ENCODE measurements at places on chromosomes 1 and 21. TPM values are rescaled to one million over a fixed set of nuclear protein-coding genes. Genes with fewer than 3 reads are reported as not detected.
A peak's percentile ranks its signal among the peaks of the same experiment; 100 is the strongest.

DNA sequence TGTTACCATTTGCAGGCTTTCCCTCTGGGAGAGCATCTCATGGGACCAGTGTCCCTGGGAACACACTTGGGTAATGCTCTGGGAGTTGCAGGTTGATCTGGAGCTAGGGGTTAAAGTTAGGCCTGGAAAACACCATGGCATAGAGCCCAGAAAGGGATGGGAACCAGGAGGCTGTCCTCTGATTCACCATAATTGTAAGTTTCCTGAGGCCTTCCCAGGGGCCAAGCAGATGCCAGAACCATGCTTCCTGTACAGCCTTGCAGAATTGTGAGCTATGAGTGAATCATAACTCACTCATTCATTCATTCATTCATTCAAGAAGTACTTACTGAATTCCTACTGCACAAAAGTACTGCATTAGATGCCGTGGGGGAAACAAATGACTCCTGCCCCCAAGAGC, 50.0 kb downstream of the LACTBL1 start:
- no peak for DNase-seq
- no peaks in the 10 kb centered on the region for H3K4me1 ChIP-seq
- H3K4me3 ChIP-seq = no peak overlapping the region
- H3K27ac ChIP-seq = no peak overlapping the region
- H3K27me3 ChIP-seq = no peaks in the 10 kb centered on the region

DNA sequence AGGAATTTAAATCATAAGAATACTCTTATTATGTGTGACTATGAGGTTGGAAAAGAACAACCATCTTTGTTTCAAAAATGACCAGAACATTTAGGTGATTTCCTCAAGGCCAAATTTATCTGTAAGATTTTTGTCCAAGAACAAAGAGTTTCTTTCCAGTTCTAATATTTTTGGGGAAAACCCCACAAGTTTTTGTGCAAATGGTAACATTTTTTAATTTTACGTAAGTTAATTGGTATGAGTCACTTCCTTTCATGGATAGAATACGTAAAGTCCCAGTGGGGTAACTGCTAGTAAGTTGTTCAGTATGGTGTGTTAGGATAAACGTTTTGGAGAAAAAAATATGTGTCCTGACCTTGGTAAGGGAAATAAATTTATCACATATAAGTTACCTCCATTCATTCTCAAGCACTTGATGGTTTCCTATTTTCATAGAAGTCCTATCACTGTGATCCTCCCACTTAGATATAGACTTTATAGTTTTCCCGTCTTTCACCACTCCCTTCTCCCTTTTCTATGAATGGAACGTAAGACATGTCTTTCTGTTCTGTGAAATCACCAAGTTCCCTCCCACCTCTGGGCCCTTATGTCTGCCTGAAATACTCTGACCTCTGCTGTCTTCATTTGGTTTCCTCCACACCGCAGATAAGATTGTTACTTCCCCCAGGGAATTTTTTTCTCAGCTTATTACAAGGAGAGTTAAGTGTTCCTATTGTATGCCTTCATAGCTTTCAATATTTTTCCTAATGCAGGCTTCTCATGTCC, 34.9 kb upstream of the TSNAX start:
- H3K36me3 ChIP-seq = no peaks in the 10 kb centered on the region
- H3K27me3 ChIP-seq = no peaks in the 10 kb centered on the region
- no peak overlapping the region for H3K27ac ChIP-seq
- H3K4me3 ChIP-seq = no peak overlapping the region
- DNase-seq = no peak
- no peaks in the 10 kb centered on the region for H3K4me1 ChIP-seq

GRCh38 chr1:201786824-201787223, 42.1 kb upstream of the IPO9 start:
- H3K27ac ChIP-seq = no peak overlapping the region
- no peak for DNase-seq
- H3K4me1 ChIP-seq = no peaks in the 10 kb centered on the region
- peaks cover 11% of the 10 kb centered on the region for H3K36me3 ChIP-seq

GRCh38 chr1:207748737-207749528, 2.9 kb upstream of the CD46 start:
- H3K27me3 ChIP-seq = no peaks in the 10 kb centered on the region
- H3K27ac ChIP-seq = no peak overlapping the region
- H3K4me3 ChIP-seq = no peak overlapping the region
- DNase-seq = no peak
- peaks cover 29% of the 10 kb centered on the region for H3K4me1 ChIP-seq

- H3K36me3 ChIP-seq = no peaks in the 10 kb centered on the region
- H3K27me3 ChIP-seq = no peaks in the 10 kb centered on the region
- H3K27ac ChIP-seq = peak overlapping the region; percentile 67
- peak overlapping the region; percentile 50 for H3K4me3 ChIP-seq
Measured at GRCh38 chr1:98662356-98662670, 792 bp downstream of the SNX7 start.

- H3K36me3 ChIP-seq = no peaks in the 10 kb centered on the region
- no peaks in the 10 kb centered on the region for H3K27me3 ChIP-seq
- H3K4me1 ChIP-seq = no peaks in the 10 kb centered on the region
Measured at GRCh38 chr1:235582130-235582529, 67.5 kb downstream of the GNG4 start.

DNA sequence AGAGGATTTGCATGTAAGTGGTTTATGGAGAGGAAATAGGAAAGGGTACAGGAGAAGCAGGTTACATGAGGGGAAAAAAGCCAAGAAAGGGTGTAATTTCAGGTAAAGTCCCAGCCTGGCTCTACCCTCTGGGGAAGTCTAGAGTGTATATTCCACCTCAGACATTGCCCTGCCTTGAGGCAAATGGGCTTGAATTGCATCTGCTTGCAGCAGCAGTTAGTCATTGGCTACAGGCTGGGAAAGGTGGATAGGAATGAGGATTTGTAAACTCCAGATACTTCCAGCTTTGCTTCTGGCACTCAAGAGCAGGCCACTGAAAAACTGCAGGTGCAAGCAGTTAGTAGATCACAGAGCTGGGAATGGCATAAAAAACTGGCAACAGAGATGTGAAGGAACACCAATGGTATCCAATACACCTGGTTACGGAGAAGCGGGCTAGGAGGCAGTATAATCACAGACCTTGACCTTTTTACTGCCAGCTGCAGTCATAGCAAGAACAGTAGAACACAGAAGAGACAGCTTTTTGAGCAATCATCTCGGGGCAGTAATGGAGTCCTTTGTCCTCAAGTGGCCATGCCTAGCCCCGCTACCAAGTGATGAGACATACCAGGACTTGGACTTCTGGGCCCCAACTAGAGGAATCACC, 226.9 kb upstream of the NRIP1 start:
- no peaks in the 10 kb centered on the region for H3K36me3 ChIP-seq
- H3K4me1 ChIP-seq = no peaks in the 10 kb centered on the region

DNA sequence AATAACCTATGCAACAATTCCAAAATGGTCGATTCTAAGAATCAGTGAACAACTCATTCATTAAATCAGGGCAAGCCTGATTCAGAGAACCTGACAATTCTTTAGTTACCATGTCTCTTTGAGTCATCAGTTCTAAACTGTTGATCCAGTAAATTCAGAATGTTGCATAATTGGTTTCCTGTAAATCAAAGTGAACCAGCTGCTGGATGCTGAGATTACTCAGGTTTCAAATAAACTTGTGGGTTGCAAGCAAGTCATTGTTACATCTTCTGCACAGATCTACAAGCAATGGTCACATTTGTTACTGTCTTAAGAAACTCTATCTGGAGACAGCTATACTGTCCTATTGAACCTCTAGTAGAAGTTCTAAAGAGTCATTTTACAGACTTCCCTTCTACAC, 16.5 kb downstream of the PLA2G2D start:
- H3K27ac ChIP-seq = no peak overlapping the region
- H3K4me3 ChIP-seq = no peak overlapping the region
- H3K4me1 ChIP-seq = no peaks in the 10 kb centered on the region
- no peak for DNase-seq
- no peaks in the 10 kb centered on the region for H3K36me3 ChIP-seq
- H3K27me3 ChIP-seq = no peaks in the 10 kb centered on the region

- DNase-seq = no peak
- no peak overlapping the region for H3K4me3 ChIP-seq
- H3K27me3 ChIP-seq = peaks cover 19% of the 10 kb centered on the region
- H3K4me1 ChIP-seq = peaks cover 4% of the 10 kb centered on the region
- H3K36me3 ChIP-seq = no peaks in the 10 kb centered on the region
Measured at GRCh38 chr1:228007801-228008341, 1.1 kb downstream of the WNT3A start.

DNA sequence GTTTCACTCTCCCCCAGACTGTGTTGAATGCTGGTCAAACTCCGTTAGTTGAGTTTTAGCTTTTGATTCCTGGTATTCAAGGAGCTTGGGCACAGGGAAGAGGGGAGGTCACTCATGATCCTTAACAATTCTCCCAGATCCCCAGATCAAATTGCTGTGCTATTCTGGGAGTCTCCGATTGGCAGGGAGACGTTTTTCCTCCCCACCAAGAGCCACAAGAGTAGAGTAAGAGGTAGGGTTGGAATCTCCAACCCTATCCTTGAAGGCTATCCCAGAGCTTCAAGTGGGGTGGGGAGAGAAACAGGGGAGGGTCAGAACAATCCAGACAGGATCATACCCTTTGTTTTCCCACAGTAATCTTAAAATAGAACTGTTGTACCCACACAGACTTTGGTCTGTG, 576 bp upstream of the TPM3 start:
- H3K36me3 ChIP-seq = no peaks in the 10 kb centered on the region
- DNase-seq = no peak
- no peaks in the 10 kb centered on the region for H3K27me3 ChIP-seq
- H3K4me1 ChIP-seq = no peaks in the 10 kb centered on the region
- H3K4me3 ChIP-seq = no peak overlapping the region

DNA sequence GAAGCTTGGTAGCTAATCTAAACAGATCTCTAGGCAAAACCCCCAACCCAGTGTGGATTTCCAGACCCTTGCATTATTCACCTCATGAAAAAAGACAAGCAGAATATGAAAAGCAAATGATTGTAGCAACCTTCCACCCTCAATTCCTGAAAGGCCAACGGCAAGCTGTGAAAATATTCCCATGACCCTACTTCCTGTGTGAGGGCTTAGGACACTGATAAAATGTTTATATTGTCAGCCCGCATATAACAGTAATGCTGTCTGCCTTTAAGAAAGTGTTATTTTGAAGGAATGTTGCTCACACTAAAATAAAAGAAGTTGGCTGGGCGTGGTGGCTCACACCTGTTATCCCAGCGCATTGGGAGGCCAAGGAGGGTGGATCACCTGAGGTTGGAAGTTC, 233.5 kb upstream of the NRIP1 start:
- H3K27ac ChIP-seq = no peak overlapping the region
- no peaks in the 10 kb centered on the region for H3K27me3 ChIP-seq
- H3K4me3 ChIP-seq = no peak overlapping the region
- no peaks in the 10 kb centered on the region for H3K36me3 ChIP-seq

The PLA2G2F gene
- not detected for total RNA-seq

The RUNX1 gene
- 2.9 TPM for total RNA-seq

The THRAP3 gene
- total RNA-seq = 128 TPM

Measured in thyroid gland (tissue), 4 donors.